Non-pigmented ciliary epithelial cell (primary cell): ENCODE measurements at places on chromosomes 13 and 19.

- no peak for DNase-seq
Observed at GRCh38 chr13:92821324-92821723, 405.3 kb upstream of the GPC6 start.

DNA sequence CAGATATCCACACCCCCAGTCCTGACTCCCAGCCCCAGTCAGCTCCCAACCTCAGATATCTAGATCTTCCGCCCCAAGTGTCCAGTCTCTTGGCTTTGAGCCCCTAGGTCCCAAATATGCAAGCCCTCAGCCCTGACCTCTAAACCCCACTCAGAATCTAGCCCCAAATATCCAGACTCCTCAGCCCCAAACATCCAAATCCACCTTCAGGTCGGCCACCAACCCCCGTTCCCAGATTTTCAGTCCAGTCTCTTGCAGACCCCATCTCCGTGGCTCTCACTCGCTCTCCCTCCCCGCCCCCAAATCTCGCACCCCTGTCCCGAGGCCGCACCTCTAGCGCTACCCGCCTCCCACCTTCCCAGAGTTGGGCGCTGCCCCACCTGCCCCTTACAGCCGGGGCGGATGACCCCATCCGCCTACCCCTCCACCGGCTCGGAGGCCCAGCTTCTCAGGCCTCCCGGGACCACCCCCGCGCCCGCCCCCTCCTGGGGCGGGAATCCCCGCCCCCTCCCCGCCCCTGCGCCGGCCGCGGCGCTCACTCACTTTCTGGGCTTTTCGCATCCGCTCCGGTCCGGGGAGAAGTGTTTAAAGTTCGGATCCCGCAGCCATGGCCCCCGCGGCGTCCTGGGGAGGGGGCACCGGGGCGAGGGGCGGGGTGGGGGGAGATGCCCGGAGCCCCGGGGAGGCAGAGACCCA, 604 bp downstream of the ERFL start:
- DNase-seq = no peak

GRCh38 chr13:99311748-99312492, 4.7 kb upstream of the GPR183 start:
- no peak for DNase-seq

- peak; percentile 70 for DNase-seq
Observed at GRCh38 chr13:37539976-37540605, 58.5 kb downstream of the POSTN start.

DNA sequence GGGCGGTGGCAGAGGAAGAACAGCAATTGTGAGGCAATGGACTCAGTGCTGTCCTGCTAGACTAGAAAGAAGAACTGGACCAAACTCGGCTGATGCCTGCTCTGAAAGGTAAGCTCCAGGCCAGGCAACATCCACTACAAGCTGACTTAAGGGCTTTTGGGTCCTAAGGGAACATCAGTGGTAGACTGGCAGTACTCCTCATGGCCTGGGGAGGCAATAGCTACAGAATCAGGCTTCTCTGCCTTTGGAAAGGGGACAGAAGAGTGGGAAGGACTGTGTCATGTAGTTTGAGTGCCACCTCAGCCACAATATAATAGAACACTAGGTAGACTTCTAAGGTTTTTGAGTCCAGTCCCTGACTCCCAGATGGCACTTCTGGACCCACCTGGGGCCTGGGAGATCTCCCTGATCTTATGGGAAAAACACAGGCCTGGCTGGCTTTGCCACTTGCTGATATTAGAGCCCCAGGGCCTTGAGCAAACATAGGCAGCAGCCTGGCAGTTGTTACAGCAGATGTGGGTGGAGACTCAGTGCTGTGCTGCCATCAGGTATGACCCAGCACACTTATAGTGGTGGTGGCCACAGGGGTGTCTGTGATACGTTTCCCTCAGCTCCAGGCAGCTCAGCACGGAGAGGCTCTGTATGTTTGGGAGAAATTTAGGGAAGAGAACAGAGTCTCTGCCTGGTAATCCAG, 9.2 kb upstream of the CLC start:
- DNase-seq = no peak

DNA sequence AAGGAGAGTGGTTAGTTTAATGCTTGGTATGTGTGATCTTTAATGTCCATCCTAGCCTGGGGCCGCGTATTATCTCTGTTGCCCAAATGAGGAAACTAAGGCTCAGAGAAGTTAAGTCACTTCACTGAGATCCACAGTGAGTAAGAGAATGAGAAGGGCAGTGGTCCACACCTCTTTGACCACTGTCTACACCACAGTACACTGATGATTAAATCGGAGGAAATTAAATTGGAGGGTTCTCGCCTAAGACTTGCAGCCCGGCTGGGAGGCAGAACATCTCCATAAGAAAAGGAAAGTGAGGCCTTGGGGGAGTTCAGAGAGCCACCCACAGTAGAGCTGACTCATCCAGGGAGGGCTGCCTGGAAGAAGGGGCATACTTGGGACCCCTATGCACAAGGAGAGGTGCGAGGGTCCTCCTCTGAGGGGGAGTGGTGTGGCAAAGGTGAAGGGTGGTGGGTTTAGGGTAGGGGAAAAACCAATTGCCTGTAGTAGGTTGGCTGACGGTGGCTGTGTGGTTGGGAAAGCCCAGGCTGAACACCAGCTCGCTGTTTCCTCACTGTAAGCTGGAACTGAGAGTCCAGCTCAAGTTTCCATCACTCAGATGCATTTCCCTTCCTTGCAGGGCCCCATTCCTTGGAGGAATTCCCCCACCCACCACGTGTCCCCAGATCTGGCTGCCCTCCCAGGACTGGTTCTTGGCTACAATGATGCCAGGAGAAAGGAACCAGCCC, 15.0 kb upstream of the DHRS12 start:
- no peak for DNase-seq

- no peak for DNase-seq
Observed at GRCh38 chr13:113369881-113370280, 6.0 kb upstream of the GRTP1 start.

- no peak for DNase-seq
Observed at GRCh38 chr19:58584498-58585441, 11.6 kb upstream of the MZF1 start.

GRCh38 chr19:3270902-3271301, 46.4 kb downstream of the CELF5 start:
- no peak for DNase-seq

GRCh38 chr19:50837300-50837699, 3.9 kb upstream of the KLK15 start:
- no peak for DNase-seq

DNA sequence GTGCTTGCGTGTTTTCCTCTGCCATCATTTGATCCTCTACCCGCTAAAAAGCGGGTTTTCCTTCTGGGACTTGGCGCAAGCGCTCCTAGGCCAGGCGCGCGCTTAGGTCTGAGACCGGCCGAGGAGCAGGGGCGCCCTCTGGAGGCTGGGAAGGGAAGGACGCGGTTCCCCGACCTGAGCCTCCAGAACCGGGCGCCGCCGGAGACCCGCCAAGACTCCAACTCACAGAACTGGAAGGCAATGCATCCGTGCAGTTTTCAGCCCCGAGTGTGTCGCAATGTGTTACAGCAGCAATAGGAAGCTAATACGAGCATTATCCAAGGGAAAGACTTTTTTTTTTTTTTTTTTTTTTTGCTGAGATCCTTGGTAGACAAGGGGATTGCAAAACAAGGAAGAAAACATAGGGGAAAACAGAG, 190.9 kb downstream of the COL4A1 start:
- no peak for DNase-seq

- no peak for DNase-seq
Observed at GRCh38 chr19:8174706-8175105, 25.3 kb upstream of the FBN3 start.

DNA sequence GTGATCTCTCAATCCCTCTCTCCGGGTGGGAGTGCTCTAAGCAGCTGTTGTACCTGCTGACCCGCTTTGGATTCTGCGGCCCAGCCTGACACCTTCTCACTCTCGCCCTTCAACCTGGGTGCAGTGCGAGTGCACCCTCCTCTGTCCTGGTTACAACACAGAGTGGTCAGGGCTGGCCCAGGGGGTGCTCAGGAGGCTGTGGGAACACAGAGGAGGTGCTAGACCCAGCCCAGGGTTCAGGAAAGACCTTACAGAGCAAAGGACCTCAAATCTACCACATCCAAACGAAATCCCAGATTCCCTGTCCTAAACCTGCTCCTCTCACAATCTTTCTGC, 23.7 kb downstream of the ZNF175 start:
- DNase-seq = no peak

- no peak for DNase-seq
Observed at GRCh38 chr13:69288026-69288425, 819.6 kb upstream of the ATXN8OS start.

- DNase-seq = no peak
Observed at GRCh38 chr13:67519356-67519755, 289.2 kb upstream of the PCDH9 start.

DNA sequence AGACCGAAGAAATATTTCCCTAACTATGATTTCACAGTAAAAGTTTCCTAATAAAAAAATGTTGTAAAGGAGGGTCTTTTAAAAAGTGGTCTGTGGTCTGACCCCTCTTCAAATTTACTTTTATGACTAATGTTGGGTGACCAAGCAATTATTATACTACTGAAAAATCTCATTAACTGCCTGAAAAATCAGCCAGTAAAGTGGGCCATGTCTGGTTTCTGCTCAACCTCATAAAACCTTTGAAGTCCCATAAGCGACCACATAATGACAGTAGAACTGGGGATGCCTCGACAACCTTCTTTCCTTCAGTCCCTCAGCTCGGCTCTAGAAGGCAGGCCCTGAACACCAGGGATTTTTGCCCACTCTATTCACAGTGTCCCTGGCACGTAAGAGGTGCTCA, 434.3 kb downstream of the EFNB2 start:
- DNase-seq = no peak

- no peak for DNase-seq
Observed at GRCh38 chr19:34574704-34575103, 93.1 kb downstream of the WTIP start.

- peak; percentile 94 for DNase-seq
Observed at GRCh38 chr13:109243311-109243951, 543.0 kb downstream of the IRS2 start.

- DNase-seq = no peak
Observed at GRCh38 chr13:90413548-90413947, 933.9 kb upstream of the MIR17HG start.

- DNase-seq = no peak
Observed at GRCh38 chr13:21164631-21165030, 11.7 kb downstream of the SKA3 start.

GRCh38 chr19:13214036-13214730, 64.0 kb downstream of the IER2 start:
- no peak for DNase-seq

DNA sequence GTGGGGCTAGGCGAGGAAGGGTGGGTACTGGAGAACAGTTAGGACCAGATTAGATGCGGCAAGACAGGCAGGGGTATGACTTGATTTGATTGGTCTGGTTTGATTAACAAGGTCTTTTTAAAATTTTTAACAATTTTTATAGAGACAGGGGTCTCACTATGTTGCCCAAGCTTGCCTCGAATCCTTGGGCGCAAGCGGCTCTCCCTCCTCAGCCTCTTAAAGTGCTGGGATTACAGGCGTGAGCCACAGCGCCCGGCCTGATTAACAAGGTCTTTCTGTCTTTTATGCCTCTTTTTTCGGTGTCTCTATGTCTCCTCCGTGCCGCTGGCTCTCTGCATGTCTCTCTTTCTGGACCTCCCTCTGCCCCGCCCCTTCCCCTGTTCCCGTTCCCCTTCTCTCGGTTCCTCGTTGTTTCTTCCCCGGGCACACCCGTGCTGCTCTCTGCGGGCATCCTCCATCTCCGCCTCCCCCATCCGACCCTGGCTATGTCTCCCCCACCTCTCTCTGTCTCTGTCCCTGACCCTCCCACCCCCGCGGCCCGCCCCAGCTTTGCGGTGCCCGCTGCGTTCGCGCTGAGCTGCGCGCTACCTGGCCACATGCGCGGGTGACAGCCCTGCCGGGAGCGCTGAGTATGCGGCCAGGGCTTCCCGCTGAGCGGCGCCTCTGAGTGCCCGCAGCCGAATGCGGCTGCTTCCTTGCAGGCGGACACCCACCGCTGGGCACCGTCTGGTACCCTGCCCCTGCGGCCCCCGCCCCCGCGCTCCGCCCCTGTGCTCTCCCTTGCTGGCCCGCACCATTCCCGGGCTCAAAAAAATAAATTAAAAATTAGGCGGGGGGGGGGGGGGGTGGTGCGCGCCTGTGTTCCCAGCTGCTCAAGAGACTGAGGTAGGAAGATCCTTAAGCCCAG, 8.1 kb upstream of the SDHAF1 start:
- no peak for DNase-seq

DNA sequence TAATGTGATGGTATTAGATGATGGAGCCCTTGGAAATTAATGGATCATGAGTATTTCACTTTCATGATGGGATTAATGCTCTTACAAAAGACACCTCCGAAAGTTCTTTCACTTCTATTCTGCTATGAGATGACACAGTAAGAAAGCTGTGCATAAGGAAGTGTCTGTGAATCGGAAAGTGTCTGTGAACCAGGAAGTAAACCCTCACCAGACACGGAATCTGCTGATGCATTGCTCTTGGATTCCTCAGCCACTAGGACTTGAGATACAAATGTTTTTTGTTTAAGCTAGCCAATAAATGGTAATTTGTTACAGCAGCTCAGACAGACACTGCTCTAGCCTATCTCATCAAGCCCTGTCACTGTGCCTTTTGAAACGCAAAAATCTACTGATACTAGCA, 440.4 kb upstream of the PRR20A start:
- no peak for DNase-seq

DNA sequence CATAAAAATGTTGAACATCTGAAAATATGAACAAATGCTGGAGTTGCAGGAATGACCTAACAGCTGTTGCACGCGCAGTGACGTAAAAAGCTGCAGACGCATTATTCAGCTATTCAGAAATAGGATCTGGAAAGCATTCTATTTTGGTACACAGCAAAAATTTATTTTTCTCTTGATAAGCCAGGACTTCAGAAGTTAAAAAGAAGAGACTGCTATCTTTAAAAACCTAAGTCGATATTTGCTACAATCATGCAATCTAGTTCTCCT, 36.9 kb upstream of the STARD13 start:
- peak; percentile 42 for DNase-seq

- DNase-seq = no peak
Observed at GRCh38 chr19:47309038-47309437, 623 bp upstream of the C5AR1 start.

DNA sequence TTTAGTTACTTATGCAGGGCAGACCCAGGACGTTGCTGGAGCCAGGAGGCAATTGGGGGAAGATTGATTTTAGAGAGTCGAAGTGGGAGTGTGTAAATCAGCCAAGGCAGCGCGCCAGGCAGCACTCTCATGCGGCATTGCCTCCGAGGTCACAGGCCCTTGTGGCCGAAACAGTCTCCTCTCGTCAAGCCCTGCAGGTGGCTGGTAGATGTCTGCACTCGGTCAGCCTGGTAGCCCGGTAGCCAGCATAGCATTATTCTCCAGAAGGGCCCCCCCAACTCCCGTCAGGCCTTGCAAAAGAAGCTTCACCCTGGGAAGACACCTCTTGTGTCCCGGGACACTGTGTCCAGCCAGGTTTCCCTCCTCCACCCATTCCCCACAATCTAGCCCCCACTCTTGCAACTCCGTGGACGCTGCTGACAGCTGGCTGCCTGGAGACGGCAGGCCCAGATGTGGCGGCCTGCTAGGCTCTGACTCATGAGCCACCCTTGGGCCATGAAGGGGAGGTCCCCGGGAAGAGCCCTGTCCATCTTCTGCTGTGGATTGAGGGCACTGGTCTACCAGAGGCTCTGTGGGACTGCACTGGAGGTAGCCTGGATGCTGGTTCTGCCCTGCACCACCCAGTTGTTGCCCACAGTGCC, 2.6 kb upstream of the PEPD start:
- DNase-seq = no peak
